Foreskin melanocyte (primary cell): ENCODE measurements at places on chromosomes 4 and X.

DNA sequence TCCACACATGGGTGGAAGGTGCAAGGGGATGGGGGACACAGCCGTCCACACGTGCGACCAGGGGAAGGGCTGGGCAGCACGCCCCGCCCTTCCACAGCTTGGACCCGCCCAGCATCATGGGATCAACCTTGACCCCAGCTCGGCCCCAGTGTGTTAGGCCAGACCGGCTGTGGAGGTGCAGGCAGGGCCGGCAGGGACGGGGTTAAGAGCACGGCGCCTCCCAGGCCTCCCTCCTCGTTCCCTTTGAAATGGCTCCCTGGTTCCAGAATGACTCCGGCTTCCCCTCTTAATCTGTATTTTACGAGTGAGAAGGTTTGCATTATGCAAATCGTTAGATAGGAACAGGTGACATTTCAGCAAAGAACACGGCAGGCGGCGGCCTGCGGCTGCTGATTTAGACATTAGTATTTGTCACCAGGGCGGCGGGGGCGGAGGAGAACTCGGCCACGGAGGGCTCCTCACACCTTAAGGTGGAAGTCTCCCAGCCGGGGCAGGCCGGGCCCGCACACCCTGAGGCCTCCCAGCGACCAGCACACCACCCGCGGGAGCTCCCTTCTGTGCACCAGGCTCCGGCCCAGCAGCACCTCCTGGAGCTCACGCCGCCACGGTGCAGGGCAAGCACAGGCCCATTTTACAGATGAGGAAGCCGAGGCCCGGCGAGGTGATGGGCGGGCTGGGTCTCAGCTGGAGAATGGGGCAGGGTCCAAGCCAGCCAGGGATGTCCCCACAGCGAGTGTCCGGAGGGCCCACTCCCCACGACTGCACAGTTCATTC lies 116.1 kb downstream of the FAM53A start:
- no peak for DNase-seq

DNA sequence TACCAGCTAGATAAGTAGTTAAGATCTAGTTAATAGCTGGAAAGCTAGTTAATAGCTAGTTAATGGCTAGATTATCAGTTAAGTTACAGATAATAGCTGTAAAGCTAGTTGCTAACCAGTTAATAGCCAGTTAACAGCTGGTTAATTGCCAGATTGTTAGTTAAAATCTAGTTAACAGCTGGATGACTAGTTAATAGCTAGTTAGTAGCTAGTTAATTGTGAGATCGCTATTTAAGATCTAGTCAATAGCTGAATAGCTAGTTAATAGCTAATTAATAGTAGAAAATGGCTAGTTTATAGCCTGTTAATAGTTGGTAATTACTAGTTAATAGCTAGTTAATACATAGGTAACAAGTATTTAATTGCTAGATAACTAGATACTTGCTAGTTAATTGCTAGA lies 630.5 kb upstream of the CT83 start:
- DNase-seq: no peak

DNA sequence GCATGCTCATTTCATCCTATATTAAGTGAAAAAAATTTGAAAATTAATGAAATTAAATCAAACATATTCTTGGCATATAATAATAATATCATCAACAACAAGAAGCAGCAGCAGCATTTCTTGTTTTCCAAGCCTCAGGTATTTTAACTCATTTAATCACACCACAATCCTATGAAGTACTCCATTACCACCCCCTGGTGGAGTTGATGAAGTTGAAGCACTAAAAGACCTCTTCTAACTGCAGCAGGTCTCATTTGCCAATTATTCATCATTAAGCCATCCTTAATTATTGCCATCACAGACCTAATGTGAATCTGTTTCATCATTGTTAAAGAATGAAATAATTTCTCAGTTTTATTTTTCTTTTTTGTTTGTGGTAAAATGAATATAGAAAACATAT lies 801.4 kb upstream of the GRID2 start:
- DNase-seq: no peak

GRCh38 chrX:47540754-47541538 lies 20.1 kb upstream of the ARAF start:
- peak; percentile 79 for DNase-seq

GRCh38 chrX:48684134-48684533 lies 535 bp downstream of the WAS start:
- no peak for DNase-seq

GRCh38 chr4:128501239-128501638 lies 213.6 kb upstream of the PGRMC2 start:
- no peak for DNase-seq

DNA sequence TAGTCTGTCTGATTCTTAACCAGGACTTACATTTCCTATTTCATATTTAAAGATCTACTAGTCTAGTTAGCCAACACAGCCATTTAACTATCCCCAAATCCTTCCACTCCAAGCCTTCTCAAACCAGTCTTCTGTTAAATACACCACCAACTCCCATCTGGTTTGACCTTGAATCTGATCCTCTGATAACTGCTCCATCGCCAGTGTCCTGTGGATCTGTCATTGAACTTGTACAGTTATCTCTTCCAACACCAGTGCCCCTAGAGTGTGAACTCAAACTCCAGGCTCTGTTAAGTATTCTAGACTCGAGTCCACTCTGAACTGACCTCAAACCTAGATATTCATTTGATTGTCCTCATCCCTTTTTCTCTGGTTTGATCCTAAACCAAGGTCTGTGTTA lies 14.4 kb downstream of the WDR13 start:
- no peak for DNase-seq

GRCh38 chrX:136619899-136620505 lies 28.0 kb upstream of the CD40LG start:
- DNase-seq: no peak
